ENCODE measurements at places on chromosomes 1 and 21. TPM values are rescaled to one million over a fixed set of nuclear protein-coding genes. Genes with fewer than 3 reads are reported as not detected.

Gene FCN3
- total RNA-seq: not detected

Gene ASAP3
- 1.4 TPM for total RNA-seq

Gene FAM131C
- not detected for total RNA-seq

Gene LCA5L
- not detected for total RNA-seq

Gene SHE
- not detected for total RNA-seq

Gene TAS1R3
- total RNA-seq: 1.5 TPM

Gene ITLN1
- not detected for total RNA-seq

Gene AVPR1B
- not detected for total RNA-seq

Gene RPE65
- total RNA-seq: not detected

Gene PBX1
- total RNA-seq: 0.53 TPM
